ENCODE measurements at places on chromosomes 4 and X. TPM values are rescaled to one million over a fixed set of nuclear protein-coding genes. Genes with fewer than 3 reads are reported as not detected.

Gene NEUROG2
- total RNA-seq: 0.06 TPM

Gene PNMA6A
- not detected for total RNA-seq

Gene CORIN
- total RNA-seq: 1.2 TPM

Gene PRSS12
- total RNA-seq: 8.2 TPM

Gene RAB41
- total RNA-seq: not detected

Gene CRMP1
- total RNA-seq: 5.7 TPM

Gene SPIN2A
- 0.17 TPM for total RNA-seq

Gene ZDHHC15
- total RNA-seq: 3.6 TPM

Gene UGT2B11
- total RNA-seq: not detected

Gene FHIP1A
- total RNA-seq: 1.3 TPM

Gene RNF150
- 0.45 TPM for total RNA-seq

Gene C4orf50
- not detected for total RNA-seq

Gene CCDC120
- not detected for total RNA-seq

Gene HDX
- 8.0 TPM for total RNA-seq

GRCh38 chrX:134813697-134814096, 155.4 kb upstream of the PLAC1 start:
- no peak for DNase-seq

GRCh38 chrX:19443869-19444526, 71.3 kb downstream of the MAP3K15 start:
- no peak for DNase-seq

- DNase-seq: no peak
Observed at GRCh38 chrX:129836827-129837226, 6.9 kb downstream of the ZDHHC9 start.

DNA sequence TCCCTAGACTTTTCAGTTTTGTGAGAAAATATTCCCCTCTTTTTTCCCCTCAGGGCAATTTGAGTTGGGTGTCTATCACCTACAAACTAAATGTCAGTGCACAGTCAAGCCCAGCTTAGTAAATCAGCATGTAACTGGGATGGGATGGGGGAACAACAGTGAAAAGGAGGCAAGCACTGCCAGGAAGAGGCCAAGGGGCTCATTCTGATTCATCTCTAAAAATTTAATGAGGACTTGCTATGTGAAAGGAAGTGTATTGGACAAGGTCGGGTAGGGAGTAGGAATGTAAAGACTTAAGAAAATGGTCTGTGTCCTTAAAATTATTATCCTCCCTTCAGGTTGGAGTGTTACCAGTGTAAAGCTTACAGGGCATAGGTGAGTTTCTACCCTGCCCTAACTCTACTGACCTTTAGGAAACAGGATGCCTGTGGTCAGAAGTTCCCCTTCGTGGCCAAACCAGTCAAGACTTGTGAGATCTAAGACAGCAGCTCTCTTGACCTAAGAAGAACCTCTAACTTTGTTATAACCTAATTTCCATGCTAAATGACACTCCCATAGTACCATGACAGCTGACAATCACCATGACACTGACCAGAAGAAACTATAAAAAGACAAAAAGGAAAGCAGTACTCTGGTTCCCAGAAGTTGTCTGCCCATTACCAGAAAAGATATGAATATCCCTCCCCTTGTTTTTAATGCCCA, 194.4 kb upstream of the LDB2 start:
- no peak for DNase-seq

GRCh38 chrX:100994352-100995281, 25.1 kb downstream of the ARL13A start:
- peak; percentile 68 for DNase-seq

DNA sequence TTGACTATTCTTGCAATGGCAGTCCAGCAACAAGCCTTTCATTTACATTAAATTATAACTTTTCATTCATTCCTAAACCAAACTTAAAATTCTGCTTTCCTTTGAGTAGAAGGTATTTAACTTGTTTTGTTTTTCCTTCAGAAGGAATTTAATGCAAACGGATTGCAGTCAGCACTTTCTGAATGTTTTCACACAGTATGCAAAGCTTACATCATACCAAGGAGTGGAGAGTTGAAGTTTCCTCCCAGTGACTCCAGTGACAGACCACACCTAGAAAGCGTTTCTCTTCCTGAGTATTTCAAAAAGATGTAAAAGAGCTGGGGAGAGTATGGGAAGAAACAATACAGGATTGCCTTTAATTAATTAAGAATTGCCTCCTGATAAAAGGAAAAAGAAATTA, 8.1 kb downstream of the EPGN start:
- DNase-seq: no peak

DNA sequence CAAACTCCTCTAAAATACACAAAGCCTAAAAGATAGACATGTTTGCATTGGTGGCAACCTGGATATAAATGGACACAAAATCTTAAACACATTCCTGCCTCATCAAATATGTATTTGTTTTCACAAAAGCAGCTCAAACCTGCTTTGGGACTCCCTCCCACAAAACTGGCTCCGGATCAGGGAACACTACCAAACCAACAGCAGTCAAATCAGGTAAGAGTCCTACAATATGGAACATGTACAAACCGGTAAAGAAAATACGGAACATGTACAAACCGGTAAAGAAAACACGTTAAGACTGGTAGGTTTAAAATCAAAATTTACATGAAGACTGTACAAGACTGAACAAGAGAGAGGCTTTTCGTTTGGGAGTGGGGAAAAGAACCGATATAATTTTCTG, 4.3 kb downstream of the AMTN start:
- DNase-seq: no peak

GRCh38 chrX:130716781-130717413, 186.1 kb downstream of the ENOX2 start:
- no peak for DNase-seq

GRCh38 chr4:87758270-87758669, 41.1 kb upstream of the IBSP start:
- no peak for DNase-seq

DNA sequence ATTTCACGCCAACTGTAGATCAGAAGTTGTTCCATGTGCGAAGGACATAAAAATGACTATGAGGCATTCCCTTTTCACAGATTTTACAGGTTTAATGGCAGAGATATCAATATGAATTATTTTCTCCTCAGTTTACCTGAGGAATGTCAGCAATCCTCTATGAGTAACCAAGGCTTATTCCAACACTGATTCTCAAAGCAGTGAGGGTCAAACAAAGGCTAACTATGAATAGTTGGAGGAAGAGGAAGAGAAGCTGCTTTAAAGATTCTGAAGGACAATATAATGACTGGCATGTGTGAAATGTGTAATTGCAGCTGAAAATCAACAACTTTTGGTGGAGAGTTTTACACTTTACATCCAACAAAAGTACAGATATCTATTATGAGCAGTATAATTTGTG, 29.1 kb downstream of the NAF1 start:
- no peak for DNase-seq

- no peak for DNase-seq
Observed at GRCh38 chr4:81806485-81806884, 334.8 kb upstream of the RASGEF1B start.

DNA sequence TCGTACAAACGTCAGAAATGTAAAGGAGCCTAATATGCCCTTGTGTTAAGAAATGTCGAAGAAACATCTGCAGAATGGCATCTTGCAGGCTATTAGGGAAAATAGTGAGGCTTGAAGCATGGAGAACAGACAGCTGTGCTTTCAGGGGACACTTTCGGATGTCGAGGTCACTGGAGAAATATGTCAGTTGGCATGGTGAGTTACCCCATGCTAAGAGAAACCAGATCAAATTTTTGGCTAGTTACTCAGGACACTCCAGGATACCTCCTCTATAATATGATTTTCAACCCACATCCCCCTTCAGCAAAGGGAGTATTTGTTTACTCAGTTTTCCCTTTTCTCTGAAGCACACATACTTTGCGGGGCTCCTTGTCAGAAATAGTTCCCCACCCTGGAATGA, 171.4 kb downstream of the GPC3 start:
- peak; percentile 1 for DNase-seq

DNA sequence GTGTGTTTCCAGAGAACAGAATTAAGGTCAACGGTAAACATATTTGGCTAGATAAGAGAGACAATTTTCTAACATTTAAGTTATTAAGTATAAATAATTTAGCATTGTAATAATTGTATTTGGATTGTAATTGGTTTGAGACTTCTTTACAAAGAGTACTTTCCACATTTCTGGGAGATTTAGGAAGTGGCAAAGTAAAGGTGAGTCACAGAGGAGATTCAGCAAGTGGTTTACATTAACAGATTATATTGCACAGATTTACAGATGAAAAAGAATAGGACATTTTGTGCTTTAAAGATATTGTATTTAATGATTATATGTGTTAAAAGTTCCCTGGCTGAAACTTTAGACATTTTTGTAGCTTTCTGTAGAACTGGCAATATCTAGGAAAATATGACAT, 584.4 kb upstream of the AADAT start:
- DNase-seq: no peak

- no peak for DNase-seq
Observed at GRCh38 chr4:38449506-38450174, 214.4 kb upstream of the KLF3 start.

- DNase-seq: no peak
Observed at GRCh38 chr4:48777739-48778138, 2.3 kb downstream of the FRYL start.

GRCh38 chr4:113741956-113742355, 19.6 kb downstream of the CAMK2D start:
- no peak for DNase-seq

GRCh38 chrX:130714135-130714534, 188.9 kb downstream of the ENOX2 start:
- no peak for DNase-seq

- DNase-seq: peak; percentile 33
Observed at GRCh38 chrX:45667666-45668065, 467.0 kb upstream of the DIPK2B start.

GRCh38 chr4:113116414-113117357, 67.2 kb downstream of the ANK2 start:
- no peak for DNase-seq

- peak; percentile 41 for DNase-seq
Observed at GRCh38 chrX:21885568-21885967, 29.8 kb downstream of the YY2 start.

DNA sequence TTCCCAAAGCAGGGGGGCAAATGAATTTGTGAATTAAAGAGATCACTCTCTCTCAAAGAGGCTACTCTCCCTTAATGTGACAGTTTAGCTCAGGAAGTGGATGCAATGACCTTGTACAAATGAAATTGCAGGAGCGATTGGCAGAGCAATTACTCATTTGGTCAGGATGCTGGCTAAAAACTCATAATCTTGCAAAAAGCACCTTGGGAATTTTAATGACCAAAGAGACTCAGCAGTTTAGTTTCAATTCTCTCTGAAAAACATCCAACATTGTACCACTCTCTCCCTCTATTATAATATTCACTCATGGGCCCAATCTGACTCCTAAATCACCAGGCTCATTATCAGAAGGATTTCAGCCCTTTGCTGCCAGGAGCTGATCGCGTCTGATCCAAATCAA, 26.1 kb downstream of the PDGFC start:
- DNase-seq: peak; percentile 67

DNA sequence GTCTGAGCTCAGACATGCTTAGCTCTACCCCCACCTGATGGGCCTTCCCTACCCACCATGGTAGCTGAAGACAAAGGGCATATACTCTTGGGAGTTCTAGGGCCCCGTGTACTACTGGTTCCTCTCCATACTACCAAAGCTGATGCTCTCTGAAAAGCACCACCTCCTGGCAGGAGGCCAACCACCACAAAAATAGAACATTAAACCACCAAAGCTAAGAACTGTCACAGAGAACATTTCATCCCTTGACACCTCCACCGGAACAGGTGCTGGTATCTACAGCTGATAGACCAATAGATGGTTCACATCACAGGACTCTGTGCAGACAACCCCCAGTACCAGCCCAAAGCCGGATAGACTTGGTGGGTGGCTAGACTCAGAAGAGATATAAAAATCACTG, 13.4 kb downstream of the EDA2R start:
- peak; percentile 39 for DNase-seq

DNA sequence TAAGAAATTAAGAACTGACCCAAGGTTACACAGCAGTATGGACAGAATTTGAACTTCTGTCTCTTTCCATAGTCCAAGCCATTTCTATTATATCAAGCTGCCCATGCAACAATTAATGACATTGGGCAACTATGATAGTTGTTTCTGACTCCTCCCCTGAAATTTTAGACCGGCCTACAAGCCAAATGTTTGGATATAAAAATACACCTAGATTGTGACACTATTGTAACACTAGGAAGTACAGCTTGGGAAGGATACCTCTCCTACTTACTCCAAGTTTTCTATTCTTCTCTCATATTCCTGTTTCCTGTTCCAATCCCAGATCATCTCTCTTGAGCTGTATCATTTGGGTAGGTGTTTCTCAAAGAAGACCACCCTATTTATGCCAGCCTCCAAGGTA, 43.5 kb downstream of the RCHY1 start:
- DNase-seq: no peak

- no peak for DNase-seq
Observed at GRCh38 chr4:56052481-56052880, 103.7 kb downstream of the CEP135 start.

GRCh38 chr4:8513931-8514330, 66.3 kb upstream of the GPR78 start:
- no peak for DNase-seq

GRCh38 chrX:130079824-130080406, 30.4 kb downstream of the ELF4 start:
- peak; percentile 70 for DNase-seq

DNA sequence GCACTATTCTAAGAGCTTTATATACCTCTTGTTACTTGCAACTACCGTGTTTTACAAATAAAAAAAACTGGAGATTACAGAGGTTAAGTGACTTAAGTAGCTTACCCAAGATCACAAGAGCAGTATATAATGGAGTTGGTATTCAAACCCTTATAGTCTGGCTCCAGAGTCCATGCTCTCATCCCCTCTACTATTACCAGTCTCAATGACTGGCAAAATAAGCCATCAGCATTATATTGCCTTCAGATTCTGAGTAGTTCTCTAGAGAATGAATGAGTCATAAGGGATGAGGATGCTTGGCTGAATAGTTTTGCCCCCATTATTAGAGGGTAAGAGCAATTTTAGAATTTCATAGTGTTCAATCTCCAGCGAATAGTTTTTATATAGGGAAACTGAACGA, 170.1 kb upstream of the ATOH1 start:
- no peak for DNase-seq

DNA sequence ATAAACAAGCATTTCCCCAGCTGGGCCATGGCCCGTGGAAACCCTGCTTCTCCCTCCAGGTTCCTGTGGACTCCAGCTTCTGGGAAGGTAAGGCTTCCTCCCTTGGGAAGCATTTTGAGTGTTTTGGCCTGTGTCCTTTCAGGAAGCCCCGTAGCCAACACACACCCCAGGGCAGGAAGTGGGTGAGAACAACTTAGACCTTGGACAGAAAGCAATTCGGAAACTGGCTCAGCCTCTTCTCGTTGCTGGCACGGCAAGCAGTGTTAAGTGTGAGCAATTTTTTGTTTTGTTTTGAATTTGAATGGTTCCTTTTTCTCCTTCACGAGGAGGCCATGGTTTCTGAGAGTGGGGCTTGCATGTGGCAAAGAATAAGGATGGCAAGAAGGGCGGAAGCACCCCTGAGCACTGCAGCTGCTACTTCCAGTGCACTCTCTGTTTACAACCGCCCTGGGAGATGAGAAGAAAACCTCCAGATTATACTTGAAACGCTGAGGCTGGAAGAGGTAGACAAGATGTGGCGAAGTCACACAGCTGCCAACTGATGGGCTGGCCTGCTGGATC, 14.1 kb upstream of the CYTL1 start:
- peak; percentile 11 for DNase-seq

Data from LHCN-M2 (cell line).